Prostate gland (tissue), 2 donors: ENCODE measurements at places on chromosomes 7 and 10.

GRCh38 chr10:44369854-44370253, 15.0 kb downstream of the CXCL12 start:
- DNase-seq = no peak

DNA sequence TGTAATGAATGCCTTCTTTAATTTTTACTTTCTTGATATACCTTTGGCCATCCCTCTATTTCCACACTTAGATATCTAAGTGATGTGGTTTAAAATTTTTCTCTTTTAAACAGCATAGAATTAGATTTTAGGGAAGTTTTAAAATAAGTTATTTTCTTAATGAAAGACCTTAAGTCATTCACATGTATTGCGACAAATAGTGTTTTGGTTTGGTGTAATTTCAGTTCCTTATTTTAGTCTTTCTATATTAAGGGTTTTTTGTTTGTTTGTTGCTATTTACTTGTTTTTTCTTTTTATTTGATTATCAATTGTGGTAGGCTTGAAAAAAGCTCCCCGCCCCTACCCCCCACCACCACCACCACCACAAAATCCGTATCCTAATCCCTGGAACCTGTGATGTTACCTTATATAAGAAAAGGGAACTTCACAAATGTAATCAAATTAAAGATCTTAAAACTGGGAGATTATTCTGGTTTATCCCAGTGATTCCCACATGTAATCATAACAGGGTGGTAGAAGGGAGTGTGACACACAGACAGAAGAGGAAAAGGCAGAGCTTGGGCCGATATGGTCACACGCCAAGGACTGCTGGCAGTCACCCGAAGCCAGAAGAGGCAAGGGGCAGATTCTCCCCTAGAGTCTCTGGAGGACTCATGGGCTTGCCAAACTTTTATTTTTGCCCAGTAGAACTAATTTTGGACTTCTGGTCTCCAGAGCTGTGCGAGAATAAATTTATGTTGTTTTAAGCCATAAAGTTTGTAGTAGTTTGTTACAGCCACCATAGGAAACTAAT, 149.7 kb downstream of the NPSR1 start:
- no peak for DNase-seq

DNA sequence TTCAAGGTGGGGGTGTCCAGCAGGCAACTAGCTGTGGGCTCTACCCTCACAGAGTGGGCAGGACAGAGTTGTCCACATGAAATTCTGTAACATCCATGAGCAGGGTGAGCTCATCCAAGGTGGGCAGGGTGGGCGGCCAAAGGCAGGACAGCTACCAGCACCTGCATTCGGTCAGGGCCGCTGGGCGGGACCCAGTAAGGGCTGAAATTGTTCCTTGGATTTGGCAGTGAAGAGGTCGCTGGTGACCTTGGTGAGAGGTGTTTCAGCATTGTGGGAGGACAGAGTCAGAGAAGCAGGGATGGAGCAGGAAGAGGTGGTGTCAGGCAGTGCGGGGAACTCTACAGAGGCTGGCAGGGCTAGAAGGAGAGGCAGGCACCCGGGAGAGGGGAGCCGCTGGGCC, 23.9 kb downstream of the ADCYAP1R1 start:
- DNase-seq = no peak

GRCh38 chr7:123864436-123864835, 19.5 kb downstream of the HYAL4 start:
- DNase-seq = no peak

DNA sequence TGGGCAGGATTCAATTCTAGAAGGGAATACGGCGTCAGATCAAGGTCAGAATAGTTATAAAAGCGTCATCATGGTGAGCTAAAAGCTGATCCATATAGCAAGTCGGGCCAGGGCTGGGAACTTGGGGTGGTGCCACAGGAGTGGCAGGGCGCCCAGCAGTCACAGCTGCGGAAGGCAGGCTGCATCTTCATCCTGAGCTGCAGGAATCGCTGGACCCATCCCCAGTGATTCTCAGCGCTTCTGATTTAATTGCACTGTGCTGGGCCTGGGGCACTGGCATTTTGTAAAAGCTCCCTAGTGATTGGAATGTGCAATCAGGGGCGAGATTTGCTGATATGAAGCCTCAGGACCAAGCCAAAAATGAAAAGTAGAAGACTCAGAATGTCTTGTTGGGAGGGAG, 135.3 kb downstream of the CTTNBP2 start:
- no peak for DNase-seq

DNA sequence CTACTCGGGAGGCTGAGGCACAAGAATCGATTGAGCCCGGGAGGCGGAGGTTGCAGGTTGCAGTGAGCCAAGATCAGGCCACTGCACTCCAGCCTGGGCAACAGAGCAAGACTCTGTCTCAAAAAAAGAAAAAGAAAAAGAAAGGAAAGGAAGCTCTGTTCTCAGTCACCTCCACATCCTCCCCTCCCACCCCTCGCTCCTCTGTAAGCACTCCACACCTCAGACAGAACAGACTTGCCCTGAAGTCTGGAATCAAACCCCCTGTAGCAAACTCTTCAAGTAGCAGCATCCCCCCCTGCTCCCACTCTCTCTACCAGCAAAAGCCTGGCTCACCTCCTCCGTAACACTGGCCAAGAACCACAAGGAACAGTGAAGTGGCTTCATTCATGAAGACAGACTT, 66.7 kb downstream of the PARD3 start:
- DNase-seq = no peak

GRCh38 chr7:145431834-145432233, 596.0 kb upstream of the TPK1 start:
- no peak for DNase-seq

DNA sequence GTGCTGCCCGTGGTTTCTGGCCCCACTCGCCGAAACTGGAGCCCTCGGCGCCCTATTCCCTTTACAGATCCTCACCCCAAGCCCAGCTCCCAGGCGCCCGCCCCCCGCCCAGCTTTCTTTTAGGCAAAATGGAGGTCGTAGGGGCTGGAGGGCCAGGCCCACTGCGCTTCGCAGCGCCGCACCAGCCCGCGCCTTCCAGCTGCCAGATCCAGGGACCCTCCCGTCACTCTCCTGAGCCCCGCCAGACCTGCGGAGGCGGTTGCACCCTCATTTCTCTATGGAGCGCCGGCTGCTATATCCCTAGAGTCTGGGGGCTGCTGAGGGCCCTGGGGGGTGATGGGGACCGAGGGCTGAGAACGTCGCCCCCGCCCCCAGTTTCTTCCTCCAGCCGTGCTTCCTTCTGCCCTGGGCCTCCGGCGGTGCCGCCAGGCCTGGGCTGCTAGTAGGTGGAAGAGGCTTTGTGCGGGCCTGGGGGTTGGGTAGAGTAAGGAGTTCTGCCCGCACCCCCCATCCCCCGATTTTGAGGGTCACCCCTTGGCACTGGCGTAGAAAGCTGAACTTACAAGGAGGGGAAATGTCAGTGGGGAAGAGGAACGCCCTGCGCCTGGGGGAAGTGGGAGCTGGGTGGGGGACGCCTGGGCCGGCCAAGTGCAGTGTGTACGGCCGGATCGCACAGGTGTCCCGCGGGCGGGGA, 1.0 kb downstream of the GNB2 start:
- DNase-seq = no peak

- DNase-seq = no peak
Measured at GRCh38 chr10:133102415-133103095, 14.8 kb downstream of the ADGRA1 start.

DNA sequence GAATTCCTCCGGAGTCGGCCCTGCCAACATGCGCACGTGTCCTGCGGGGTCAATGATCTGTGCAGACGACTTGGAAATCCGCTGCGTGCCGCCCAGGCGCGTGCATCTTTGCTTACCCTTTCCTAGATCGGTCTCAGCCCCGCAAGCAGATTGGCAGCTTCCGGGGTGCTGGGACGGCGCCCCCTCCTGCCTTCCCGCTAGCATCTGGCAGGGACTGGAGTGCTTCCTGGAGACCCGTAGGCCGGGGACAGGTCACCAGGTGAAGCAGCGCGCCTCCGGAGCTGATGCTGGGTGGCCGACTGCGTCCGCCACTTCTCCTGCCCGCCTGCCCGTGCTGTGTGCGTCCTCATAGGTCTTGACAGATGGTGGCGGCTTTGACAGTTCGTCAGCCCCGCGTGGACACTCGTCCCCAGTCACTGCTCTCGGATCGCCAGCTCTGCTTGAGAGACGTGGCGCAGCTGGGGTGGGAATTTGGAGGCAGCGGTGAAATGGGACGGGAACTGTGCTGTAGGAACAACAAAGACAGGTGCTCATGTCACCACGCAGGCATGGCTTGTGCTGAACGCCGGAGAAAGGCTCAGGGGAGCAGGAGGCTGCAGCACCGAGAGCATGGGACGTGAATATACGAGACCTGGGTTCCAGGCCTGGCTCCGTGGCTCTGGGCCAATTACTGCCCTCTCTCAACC, 21.9 kb upstream of the KCNK18 start:
- no peak for DNase-seq

- no peak for DNase-seq
Measured at GRCh38 chr10:101033276-101033675, 2.2 kb downstream of the SFXN3 start.

DNA sequence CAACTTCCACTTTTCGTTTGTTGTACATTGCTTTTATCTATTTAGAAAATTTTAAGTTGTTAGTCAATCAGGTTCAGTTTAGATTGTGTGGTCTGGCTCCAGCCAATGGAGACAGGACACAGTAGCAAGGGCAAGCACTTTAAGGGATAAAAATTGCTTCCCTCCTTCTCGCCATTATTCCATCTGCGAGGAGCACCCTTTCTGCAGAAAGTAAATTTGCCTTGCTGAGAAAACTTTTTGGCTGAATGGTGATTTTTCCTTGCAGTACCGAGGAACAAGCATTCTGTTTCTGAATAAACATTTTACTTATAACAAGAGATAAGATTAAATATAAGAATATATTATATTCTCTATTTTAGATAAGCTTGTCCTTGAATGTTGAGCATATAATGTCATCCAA, 34.5 kb downstream of the VIM start:
- no peak for DNase-seq

- no peak for DNase-seq
Measured at GRCh38 chr10:44774676-44775401, 136.3 kb upstream of the TMEM72 start.

DNA sequence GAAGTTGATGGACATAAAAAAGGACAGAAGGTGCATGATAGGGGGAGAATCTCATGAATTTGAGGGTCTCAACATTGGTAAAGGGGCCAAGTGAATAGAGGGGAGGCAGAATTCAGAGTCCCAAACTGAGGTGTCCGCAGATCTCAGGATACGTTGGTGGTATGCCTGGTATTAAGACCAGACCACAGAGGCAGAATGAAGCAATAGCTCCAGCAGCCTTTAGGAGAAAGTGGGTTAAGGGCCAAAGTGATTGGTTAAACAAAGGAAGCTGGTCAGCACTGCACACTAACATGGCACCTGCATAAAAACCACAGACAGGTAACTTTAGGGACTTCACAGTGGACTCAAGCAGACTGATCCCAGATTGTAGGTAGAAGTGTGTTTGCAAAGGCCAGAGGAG, 37.5 kb downstream of the MEST start:
- DNase-seq = no peak

DNA sequence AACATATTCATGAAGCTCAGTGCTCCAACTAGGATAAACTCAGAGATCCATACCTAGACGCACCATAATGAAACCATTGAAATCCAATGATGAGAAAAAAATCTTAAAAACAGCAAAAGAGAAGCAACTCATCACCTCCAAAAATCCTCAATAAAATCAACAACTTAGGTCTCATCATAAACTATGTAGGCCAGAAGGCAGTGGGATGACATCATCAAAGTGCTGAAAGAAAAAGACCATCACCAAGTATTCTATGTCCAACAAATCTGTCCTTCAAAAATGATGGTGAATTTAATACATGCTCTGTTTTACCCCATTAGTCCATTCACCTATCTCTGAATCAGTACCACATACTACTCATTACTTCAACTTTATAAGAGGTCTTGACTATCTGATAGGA, 304.4 kb downstream of the HDAC9 start:
- no peak for DNase-seq
